Putamen (tissue), 1 donor: ENCODE measurements at places on chromosomes 11 and 22.
A peak's percentile ranks its signal among the peaks of the same experiment; 100 is the strongest.

- DNase-seq, result no peak
Observed at GRCh38 chr11:20368438-20368837, 4.9 kb downstream of the HTATIP2 start.

DNA sequence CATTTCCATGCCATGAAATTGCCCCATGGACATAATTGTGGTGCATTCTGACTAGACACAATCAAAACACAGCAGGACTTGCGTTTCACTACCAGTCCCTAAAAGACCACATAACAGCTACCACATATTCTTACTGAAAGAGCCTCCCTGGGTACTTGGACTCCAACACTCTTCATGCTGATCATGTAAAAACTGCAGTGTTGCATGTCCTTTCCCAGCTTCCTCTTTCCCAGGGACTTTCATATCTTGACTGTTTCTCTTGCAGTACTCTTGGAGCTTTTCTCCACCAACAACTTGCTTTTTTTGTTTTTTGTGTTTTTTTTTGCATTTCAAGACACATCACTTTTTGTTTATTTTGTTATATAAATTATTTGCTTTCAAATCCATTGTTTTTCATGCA, 22.9 kb downstream of the MS4A6E start:
- DNase-seq, result no peak

DNA sequence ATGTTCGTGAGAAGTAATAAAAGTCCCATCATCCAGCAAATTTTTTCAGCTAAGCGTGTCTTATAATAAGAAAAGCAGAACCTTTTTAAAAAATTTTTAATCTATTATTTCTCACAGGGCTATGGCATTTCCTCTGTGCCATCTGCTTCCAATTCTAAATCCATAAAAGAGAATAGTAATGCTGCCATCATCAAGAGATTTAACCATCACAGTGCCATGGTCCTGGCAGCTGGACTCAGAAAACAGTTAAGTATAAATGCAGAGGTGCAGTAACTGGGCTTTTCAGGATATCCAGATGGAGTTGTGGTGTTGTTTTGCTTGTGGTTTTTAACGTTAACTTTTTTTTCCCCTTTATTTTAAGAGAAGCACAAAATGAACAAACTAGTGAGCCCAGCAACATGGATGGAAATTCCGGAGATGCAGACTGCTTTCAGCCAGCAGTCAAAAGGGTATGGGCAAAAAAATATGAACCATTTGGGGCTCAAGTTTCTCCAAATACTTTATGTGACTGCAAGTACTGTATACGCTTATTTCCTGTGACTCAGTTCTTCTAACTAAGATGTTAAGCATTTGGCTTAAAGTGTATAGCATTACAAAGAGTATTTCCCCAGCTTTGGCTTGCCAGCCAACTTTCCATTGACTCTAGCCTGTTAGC, 25.2 kb downstream of the GTF2H1 start:
- DNase-seq, result no peak

DNA sequence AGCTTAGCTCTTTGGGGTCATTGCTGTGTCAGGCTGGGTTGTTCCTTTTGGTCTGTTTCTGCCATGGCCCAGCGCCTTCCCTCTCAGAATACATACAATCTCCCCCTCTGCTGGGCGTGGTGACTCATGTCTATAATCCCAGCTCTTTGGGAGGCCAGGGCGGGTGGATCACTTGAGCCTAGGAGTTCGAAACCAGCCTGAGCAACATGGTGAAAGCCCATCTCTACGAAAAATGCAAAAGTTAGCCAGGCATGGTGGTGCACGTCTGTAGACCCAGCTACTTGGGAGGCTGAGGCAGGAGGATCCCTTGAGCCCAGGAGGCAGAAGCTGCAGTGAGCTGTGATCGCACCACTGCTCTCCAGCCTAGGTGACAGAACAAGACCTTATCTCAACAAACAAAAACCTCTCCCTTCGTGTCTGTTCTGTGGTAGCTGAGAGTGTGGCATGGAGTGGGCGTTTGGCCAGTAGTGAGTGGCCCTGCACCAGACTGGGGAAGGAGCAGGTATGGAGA, 46.7 kb upstream of the RAB1B start:
- no peak for DNase-seq

GRCh38 chr11:95671768-95672167, 117.8 kb downstream of the FAM76B start:
- DNase-seq, result no peak

GRCh38 chr11:127063241-127063640, 62.7 kb upstream of the KIRREL3 start:
- DNase-seq, result no peak

GRCh38 chr11:27195837-27196202, 155.2 kb downstream of the BBOX1 start:
- no peak for DNase-seq

DNA sequence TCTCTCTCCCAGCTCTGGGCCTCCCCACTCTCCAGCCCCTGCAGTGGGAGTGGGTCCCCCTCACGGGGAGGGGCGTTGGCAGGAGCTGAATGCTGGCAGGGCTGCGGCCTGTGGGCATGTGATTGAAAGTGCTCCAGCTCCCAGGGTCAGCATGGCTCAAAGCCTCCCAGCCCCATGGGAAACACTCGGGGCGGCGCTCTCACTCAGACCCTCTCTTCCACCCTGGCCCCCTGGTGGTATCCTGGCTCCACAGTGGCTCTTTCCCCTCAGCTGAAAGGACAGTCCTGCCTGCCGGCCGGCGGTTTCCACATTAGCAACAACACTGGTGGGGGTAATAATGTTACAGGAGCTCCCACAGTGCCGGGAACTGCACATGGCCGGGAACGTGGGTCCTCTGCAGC, 35.5 kb downstream of the POLR3H start:
- peak; percentile 91 for DNase-seq

GRCh38 chr11:67404515-67405195, 772 bp downstream of the TBC1D10C start:
- DNase-seq, result no peak

DNA sequence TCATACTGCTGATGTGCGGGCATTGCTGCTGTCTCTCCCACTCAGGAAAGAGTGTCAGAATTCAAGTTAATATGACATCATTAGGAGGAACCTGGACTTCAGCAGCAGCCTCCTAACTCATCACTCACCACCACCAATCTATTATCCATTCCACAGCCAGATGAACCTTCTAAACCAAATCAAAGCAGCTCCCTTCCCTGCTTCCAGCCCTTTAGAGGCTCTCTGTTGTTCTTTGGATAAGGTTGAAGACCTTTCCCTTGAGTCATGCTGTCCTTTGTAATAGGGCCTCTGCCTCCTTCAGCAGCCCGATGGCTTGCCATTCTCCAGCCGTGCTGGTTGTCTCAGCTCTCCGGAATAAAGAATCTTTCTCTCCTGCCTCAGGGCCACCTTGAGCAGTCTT, 301.3 kb downstream of the DDX10 start:
- no peak for DNase-seq

DNA sequence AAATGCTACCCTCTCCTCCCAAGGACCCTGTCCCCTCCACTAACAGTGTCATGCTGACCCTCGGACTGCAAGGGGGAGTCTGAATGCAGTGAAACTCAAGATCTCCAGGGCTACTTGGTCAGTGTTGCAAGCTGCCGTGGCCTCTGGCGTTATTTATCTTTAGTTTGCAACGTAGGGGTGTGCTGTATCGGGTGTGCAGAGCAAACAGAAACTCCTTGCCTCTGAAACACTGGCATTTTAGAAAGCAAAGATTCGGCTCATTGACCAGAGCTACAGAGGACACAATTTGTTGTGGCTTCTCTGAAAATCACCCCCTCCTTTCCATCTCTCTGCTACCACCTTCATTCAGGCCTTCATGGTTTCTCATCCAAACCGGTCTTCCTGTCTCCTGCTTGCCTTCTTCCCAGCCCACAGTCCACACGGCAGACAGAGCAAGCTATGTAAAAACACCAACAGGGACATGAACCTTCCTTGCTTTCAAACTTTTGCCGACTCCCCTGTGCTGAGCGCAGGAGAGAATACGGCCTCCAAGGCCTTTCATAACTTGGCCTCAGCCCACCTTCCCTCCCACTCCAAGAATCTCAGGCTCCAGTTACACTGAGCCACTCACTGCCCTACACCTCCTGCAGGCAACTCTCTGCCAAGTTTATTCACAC, 14.9 kb downstream of the FZD4 start:
- DNase-seq, result no peak

- no peak for DNase-seq
Observed at GRCh38 chr11:126366064-126366822, 10.8 kb downstream of the ST3GAL4 start.

DNA sequence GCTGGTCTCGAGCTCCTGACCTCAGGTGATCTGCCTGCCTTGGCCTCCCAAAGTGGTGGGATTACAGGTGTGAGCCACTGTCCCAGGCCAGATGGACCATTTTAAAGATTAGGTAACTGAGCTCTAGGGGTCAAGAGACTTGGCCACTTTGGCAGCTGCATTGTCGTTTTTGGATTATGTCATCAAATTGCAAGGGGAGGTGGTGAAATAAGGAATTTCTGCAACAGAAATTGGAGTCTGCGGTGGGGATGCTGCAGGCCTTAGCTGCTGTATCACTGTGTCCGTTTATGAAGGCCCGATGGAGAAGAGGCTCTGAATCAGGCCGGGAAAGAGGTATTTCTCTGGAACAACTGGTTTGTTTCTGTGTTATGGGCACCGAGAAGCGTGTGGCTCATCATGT, 34.6 kb downstream of the PTPRJ start:
- DNase-seq, result no peak

GRCh38 chr11:133576351-133576750, 44.0 kb upstream of the OPCML start:
- DNase-seq, result no peak

DNA sequence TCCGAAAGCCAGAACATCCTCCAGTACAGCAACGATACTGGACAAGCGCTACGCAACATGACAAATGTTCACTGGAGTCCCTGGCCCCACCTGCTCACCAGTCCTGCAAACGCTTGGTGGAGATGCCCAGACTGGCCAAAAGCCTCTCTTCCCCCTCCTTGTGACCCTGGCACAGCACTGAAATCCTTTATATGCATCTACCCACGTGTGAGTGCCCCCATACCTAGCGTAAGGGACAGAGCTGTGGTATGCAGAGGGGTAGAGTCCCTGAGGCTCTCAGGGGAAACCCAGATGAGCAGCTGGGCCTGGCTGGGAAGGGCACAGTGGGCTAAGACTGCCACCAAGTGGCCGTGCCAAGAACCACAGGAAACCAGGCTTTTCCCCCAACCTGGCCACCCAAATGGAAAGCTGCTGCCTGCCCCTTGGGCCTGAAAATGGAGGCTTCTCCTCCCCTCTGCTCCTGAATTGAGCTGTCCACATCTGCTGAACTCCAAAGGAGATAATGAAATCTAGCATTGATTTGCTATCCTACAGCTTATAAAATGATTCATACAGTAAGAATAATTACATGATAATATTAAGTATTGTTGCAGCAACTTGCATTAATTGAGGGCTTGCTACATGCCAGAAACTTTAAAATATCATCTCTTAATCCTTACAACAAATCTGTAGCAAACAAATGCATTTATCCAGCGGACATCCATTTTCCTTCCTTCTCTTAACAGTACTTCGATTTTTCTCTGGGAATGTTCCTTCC, 24.8 kb upstream of the TTC12 start:
- DNase-seq, result peak; percentile 66

- DNase-seq, result peak; percentile 76
Observed at GRCh38 chr11:11842421-11843008, 743 bp downstream of the USP47 start.

DNA sequence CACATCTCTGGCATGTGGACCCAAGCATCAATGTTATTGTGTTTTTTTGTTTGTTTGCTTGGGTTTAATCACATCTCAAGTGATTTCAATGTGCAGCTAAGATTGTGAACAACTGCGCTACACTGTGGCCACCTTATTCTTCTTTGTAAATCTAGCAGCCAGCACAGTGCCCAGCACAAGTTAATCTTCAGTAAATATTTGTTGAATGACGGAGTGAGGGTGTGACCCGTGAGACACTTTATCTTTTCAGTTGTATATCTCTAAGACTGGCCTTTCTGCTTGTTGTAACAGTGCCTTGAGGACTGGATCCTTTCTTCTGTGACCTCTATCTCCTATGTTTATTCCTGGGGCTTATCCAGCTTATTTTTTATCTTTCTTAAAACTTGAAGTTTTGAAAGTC, 21.4 kb upstream of the AMOTL1 start:
- no peak for DNase-seq

GRCh38 chr11:10623797-10624761, 55.6 kb upstream of the LYVE1 start:
- DNase-seq, result no peak
